ENCODE measurements at places on chromosomes 2 and 18. TPM values are rescaled to one million over a fixed set of nuclear protein-coding genes. Genes with fewer than 3 reads are reported as not detected.

LRP2 gene
- 0.10 TPM for total RNA-seq

- no peak for DNase-seq
These were observed 28.9 kb downstream of the RAB31 start for GRCh38 chr18:9737006-9737405.

DNA sequence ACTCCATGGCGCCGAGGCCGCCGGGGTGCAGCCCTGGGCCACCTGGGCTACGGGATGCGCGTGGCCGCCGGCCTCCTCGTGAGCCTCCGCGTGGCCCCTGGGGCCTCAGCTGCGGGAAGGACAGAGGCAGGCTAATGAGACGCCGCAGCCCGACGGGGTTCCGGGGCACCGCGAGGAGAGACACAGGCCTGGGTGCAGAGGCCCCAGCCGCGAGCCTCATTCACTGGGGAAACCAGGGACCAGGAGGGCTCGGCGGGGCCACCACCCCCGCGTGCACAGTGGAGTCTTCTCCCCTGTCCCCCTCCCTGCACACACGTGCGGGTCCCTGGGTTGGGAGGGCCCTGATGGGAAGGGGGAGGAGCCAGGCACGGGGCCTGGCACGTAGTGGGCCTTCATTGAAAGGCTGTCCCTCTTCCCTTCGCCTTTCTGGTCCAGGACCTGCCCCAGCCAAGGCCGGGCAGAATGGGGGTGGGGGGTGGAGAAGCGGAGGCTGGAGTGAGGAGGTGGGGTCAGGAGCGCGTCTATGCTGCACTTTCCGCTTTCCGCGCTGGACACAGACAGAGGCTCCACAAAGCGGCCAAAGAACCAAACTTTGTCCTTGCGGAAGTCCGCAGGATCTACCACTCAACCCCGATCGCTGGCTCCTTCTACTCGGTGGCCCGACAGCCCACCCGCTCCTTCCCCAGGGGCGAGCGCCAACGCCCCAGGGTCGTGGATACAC is 9.1 kb downstream of the ALPP start:
- no peak for DNase-seq

GRB14 gene
- 19.7 TPM for total RNA-seq

IL1RL2 gene
- total RNA-seq, result 2.8 TPM

GRCh38 chr2:136081582-136082210 is 36.3 kb downstream of the CXCR4 start:
- no peak for DNase-seq

GRCh38 chr18:9117980-9118841 is 15.7 kb downstream of the NDUFV2 start:
- no peak for DNase-seq

DNA sequence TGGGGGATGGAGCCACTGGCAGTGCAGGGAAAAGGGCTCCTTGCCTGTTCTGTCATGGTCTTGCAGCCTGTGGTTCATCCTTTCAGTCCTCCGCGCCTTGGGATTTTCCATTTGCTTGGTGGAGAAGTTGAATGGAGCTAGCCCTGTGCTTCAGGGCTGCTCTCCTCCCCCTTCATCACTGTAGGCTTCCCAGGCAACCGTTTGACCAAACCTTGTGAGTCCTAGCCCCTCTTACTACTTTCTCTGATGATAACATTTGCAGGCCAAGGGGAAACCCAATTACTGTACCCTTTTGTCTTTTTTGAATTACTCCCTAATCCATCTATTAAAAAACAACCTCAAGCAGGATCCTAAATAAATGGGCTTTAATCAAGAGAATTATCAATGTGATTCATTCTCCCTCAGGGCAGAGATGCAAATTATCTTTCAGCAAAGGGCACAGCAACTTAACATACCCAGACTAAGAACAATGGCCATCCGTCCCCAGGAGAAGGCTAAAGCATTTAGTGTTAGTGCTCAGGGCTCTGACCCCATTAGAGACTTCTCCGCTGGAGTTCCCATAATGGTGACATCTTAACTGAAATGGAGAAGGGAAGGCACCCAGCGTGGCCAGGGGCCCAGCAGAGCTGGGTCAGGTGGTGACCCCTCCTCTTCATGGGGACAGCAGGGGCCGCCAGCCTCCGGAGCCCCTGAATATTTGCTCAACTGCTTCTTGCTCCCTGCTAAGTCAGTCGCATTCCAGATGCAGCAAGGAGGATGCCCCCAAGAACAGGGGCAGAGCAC is 40.7 kb downstream of the RHOB start:
- no peak for DNase-seq

DNA sequence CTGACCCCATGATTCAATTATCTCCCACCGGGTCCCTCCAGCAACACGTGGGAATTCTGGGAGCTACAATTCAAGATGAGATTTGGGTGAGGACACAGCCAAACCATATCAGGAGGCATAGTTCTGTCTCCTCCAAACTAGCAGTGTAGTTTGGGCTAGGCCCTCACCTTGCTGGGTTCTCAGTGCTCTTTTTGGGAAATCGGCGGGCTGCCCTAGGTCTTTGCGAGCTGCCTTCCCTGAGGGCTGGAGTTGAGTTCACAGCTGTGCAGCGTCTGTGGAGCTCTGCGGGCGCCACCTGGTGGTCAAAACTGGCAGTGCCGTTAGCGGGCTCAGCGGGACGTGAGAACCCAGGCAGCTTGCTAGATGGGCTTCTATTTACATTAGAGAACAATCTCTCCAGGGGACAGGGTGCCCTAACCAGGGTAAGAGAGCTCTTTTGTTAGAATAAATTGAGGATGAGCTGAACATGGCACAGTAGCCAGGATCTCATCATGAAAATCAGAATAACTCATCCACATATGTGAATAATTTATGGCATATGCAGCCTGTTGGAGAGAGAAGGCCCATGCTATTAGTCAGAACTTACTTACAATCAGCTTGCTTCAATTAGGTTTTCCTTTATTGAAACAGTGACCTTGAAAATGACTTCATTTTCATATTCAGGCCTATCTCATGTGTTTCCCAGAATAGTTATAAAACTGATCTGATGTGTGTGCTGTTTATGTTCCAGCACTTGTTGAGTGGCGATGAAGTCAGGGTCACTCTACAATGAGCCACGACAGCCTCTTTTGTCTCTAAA is 27.4 kb upstream of the YES1 start:
- DNase-seq, result peak; percentile 93

GRCh38 chr2:196361606-196362326 is 190.4 kb upstream of the STK17B start:
- DNase-seq, result peak; percentile 38

CKAP2L gene
- total RNA-seq, result 35.3 TPM

DNA sequence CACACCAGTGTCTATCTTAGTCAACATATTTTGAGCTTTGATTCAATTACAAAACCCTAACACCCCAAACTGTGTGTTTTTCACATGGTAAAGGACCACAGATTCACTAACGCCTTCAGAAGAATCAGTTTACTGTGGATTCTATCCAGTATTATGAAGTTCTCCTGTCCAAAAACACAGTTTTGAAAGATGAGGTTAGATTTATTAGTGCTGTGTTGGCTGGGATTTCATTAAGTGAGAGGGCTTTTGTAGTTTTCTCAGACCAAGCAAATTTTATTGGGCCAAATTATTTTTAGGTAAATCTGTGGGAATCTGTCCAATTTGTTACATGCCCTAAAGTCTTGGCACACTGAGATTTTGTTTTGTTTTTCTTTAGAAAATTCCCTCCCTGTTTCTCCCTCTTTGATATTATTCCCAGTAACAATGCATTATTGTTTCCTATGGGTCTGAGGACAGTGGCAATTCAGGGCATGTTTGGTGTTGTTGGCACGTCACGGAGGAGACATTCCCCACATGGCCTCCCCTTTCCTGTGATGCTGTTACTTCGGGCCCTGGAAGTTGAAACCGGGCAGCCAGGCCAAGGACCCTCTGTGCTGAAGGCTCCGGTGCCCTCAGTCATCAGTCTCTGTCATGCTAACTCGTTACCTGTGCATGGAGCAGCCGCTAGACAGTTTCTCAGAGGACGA is 87.5 kb upstream of the ALKAL2 start:
- no peak for DNase-seq

CHST9 gene
- 6.2 TPM for total RNA-seq

GRCh38 chr2:10302479-10303180 is at the start of gene HPCAL1:
Gene HPCAL1 (plus strand): TSS chr2:10302904. CDS start chr2:10419758, 116,854 bp downstream.
- DNase-seq, result peak; percentile 93

- DNase-seq, result no peak
These were observed 73.5 kb downstream of the SMC6 start for GRCh38 chr2:17680119-17680518.

ABHD1 gene
- 1.3 TPM for total RNA-seq

GRCh38 chr18:76476665-76477561 is 18.1 kb downstream of the ZNF516 start:
- DNase-seq, result peak; percentile 19

DNA sequence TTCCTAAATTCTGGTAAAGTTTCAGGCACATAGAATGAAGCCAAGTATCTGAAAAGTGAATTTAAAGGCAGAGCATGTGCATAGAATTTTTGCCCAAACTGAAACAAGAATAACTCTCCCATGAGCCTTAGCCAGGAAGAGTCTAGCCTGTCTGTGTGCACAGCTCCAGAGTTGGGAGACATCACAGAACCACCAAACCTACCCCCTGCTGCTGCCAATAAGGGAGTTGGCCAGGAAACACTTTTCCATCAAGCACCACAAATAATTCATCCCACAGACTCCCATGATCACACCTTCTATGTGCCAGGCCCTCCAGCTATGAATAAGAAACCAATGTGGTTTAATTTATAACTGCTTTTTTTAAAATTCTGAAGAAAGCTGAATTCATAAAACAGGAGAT is 27.0 kb downstream of the OSR1 start:
- DNase-seq, result no peak

COLEC12 gene
- total RNA-seq, result 60.4 TPM

DNA sequence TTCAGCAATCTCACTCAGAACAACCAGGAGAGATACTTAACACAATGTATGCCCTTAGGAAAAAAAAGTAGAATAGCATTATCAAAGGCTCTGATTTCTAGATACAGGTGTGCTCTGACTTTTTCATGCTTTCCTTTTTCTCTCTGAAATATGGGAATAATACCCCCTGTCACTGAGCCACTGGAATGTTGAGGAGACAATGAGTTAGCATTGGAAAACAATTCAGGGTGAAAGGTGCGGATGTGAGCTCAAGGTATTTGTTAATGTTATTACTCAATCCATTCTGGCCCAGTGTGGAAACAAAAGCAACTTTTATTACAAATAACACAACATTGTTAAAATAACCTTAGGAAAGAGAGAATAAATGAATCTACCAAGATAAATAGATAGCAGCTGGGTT is 228.0 kb downstream of the IKZF2 start:
- DNase-seq, result no peak

DNA sequence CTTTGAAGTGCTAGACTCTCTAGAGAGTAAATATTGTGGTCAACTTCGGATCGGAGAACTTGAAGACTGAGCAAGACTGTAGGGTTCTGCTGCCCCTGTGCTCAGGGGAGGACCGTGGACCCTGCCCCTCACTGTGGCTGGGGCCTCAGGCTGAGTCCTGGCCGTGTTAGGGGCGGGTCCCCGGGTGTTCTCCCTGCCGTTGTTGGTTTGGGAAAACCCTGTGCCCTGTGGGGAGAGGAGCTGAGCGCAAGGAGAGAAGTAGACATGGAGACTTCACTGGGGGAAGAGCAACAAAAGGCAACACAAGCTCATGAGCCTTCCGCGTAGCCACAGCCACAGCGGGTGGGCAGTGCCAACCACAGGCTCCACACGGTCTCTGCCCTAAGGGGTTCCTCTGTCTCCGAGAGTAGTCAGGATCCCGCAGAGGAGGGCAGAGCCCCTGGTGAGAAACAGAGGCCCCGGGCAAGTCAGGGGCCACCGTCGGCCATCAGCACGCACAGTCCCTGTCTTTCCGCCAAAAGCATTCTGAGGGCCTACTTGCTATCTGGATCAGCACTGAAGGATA is 53.1 kb downstream of the NTSR2 start:
- DNase-seq, result no peak

- DNase-seq, result no peak
These were observed 78.0 kb downstream of the BCL2L11 start for GRCh38 chr2:111198701-111199100.

EFHD1 gene
- 4.9 TPM for total RNA-seq

B4GALT6 gene
- total RNA-seq, result 7.2 TPM

CYTIP gene
- total RNA-seq, result 1.7 TPM

CXCR2 gene
- 0.31 TPM for total RNA-seq

- DNase-seq, result peak; percentile 40
These were observed 240.9 kb upstream of the APCDD1 start for GRCh38 chr18:10213526-10213925.

AAK1 gene
- total RNA-seq, result 30.2 TPM

DNA sequence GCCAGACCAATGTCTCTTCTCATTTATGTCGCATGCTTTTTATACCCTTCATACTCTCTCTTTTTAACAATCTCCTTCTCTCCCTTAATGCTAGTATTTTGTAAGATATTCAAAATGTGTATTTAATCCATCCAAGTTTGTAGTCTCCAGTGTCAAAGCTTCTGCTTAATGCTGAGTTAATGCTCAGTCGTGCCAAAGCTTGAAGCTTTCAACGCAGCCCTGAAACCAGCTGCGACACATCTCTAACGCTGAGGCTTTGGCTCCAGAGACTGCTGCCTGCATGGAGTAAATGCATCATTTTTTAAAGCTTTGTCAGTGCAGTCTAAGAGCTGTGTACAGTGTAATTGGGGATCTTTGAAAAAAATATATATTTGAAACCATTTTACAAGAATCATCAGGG is 2108.8 kb upstream of the PIK3C3 start:
- peak; percentile 91 for DNase-seq

DNA sequence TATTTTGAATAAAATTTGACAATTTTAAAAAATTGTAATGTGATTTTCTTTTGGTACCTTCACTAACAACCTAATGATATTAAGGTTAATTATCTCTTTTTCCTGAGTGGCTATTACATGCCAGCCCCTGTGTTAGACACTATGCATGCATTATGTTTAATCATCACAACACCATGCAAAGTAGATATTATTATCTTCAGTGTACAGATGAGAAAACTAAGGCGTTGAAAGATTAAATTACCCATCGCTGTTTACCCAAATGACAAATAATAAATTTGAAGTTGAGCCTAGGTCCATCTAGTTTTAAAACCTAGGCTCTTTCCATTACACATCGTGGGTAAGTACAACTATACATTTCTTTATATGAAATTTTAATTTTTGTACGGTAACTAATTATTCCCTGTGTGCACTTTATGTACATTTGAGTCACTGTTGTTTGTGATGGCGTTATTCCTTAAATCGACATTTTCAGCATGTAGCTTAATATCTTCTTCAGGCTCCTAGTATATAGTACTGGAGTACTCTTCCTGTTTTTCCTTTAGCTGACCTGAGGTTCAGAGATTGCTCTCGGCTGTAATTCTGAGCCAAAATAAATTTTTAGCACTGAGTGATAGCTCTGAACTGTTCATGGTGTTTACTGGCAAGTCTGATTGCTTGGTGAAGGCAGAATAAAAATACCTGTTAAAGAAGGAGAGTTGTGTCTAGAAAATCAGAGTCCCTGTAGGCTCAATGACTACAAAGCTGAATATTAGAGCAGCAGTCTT is 13.9 kb upstream of the MBD2 start:
- no peak for DNase-seq

DNA sequence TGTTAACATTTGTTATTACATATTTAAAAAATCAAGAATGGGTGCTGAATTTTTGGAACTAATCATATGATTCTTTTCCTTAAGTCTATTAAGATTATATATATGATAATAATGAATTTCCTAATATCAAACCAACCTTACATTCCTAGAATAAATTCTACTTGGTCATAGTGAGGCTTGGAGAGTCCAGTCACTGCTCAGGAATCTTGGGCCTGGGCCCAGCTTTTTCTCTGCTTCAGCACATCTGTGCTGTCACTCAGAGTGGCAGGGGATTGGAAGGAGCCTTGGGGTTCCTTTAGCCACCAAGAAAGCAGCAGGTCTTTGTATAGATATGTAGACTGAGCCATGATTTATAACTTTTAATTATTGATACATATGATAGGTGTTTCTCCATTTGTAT is 19.9 kb upstream of the ZAP70 start:
- DNase-seq, result no peak

RSAD2 gene
- 2.6 TPM for total RNA-seq

GRCh38 chr2:79638954-79639353 is 126.1 kb downstream of the CTNNA2 start:
- DNase-seq, result no peak

All from tongue (tissue), 3 donors.